ENCODE measurements at places on chromosomes 7 and 10.

DNA sequence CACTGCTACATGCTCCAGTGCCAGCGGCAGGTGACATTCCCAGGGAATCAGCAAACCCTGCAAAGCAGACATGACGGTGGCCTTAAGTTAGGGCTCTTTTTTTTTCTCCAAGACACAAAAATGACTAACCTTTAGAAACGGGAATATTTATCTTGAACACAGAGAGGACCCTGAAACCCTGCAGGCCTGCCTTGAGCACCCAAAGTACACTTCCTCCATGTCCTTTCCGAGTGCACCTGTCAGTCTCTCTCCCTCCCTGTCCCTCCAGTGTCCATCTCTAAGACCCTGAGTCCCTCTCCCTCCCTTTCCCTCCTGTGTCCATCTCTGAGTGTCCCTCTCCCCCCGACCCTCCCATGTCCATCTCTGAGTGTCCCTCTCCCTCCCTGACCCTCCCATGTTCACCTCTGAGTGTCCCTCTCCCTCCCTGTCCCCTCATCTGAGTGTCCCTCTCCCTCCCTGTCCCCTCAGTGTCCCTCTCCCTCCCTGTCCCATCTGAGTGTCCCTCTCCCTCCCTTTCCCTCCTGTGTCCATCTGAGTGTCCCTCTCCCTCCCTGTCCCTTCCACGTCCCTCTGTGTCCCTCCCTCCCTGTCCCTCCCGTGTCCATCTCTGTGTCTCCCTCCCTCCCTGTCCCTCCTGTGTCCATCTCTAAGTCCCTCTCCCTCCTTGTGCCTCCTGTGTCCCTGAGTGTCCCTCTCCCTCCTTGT lies 51.2 kb upstream of the CAMK2B start:
- no peak for DNase-seq

- DNase-seq = no peak
Observed at GRCh38 chr7:82631998-82632397, 188.4 kb upstream of the CACNA2D1 start.

DNA sequence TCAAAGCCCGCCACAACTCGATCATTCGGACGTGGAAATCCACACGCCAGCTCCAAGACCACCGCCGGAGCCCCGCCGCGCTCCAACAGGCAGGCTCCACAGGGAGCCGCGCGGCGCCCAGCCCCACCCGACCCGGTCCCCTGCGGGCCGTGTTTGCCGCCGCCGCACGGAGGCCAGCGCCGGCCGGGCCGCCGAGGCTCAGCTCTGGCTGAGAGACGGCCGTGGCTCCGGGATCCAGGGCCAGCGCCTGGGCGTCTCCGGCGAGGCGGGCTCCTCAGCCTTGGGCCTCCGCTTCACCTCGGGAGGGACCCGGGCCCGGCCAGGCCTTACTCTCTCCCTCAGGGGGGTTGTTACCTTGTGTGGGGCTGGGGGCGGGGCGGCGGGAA lies 333 bp downstream of the SMNDC1 start:
- no peak for DNase-seq

DNA sequence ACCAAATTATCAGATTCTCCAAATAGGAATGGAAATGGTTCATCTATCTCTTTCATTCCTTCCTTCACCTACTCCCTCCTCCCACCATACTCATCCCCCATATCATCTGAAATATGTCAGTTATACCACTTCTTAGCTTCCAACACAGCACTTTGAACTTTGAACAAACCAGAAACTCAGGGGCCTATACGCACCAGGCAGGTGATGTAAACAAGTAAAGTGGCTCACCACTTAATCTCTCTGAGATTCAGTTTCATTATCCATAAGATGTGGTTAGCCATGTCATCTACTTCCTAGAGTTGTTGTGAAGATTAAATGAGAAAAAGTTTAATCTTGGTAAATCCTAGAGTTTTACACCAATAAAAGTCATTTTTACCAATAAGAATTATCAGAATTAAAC lies 65.9 kb upstream of the LRRN3 start:
- no peak for DNase-seq

DNA sequence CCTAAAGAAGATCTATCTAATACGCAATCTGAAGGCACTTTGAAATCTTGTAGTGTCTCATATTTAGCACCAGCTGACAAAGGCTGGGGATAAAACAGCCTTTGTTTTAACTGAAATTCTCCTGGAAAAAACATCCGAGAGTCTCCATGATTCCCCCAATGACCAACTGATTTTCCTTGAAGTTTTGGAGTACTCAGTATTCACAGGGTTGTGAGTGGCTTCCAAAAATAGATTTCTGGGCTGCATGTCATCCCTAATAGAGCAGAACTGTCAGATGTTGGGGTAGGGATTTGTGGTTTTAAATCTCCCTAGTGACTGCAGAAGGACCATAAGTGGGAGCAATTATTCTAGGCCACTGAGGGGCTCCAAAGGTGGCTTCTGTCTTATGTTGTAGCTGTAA lies 206.4 kb downstream of the TAX1BP1 start:
- no peak for DNase-seq

GRCh38 chr7:76997381-76998284 lies 34.5 kb downstream of the SPDYE17 start:
- DNase-seq = no peak

DNA sequence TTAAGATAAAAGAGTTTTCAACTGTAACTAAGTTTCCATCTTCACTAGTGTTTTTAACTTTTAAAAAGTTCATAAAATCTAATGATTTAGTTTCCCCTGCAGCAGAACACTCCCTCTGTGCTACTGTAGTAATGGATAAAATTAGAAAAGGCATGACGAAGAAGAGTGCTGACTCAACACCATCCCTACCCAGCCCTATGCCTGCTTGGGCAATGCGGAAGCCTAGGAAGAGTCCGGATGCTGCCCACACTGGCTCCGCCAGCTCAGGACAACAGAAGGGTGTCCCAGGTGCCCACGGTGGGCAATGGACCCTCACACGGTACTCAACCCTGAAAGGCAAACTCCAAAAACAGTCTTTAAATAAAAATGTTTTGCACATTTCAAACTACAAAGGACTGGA lies 118.2 kb downstream of the LARP4B start:
- DNase-seq = no peak

GRCh38 chr7:36127075-36127740 lies 25.8 kb upstream of the EEPD1 start:
- no peak for DNase-seq

GRCh38 chr7:37377231-37377630 lies 71.4 kb downstream of the ELMO1 start:
- no peak for DNase-seq

DNA sequence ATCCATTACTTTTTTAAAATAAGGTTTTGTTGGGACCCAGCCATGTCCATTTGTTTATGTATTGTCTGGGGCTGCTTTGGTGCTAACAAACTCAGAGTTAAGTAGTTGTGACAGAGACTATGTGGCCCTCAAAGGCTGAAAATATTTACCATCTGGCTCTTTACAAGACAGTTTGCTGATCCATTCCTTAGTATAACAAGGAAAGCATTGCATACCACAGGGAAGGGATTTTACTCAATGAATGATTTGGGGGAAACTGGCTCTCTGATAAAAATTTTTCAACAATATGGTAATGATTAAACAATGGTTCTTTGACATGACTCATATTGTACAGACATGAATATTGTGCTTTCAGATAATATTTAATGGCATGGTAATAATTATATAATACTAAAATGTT lies 738.1 kb downstream of the KCNMA1 start:
- no peak for DNase-seq

GRCh38 chr10:72709041-72709440 lies 17.1 kb downstream of the MCU start:
- no peak for DNase-seq

DNA sequence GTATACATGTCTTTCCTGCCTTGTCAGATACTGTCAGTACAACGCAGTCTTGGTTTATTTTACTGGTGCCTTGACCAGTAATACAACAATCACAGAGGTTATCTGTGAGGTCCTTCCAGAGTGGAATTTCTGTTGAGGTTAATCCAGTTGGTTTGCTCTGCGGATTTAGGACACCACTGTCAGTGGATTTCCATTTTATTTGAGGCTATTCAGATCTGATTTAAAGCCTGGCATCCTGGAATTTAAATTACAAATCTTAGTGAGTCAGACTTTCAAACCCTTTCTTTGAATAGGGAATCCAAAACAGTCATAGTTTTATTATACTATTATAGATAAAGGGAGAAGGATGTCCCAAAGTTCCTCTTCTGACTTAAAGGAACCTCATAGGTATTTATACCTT lies 40.5 kb downstream of the ANLN start:
- no peak for DNase-seq

DNA sequence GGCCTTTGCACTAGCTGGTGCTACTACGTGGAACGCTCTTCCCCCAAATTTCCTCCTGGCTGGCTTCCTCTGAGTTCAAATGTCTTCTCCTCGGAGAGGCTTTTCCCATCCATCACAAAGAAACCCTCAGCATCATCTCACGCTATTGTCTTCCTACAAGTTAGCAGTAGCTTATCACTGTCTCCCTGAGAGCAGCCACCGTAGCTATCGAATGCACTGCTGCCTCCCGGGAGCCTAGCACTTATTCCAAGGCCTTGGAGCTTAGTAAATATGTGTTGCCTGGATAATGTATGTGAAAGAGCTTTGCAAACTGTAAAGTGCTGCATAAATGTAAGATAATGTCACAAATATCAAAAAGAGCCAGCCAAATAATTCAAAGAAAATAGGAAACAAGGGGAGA lies 124.4 kb downstream of the KCNMA1 start:
- no peak for DNase-seq

GRCh38 chr10:3764626-3765112 lies 20.3 kb downstream of the KLF6 start:
- no peak for DNase-seq

DNA sequence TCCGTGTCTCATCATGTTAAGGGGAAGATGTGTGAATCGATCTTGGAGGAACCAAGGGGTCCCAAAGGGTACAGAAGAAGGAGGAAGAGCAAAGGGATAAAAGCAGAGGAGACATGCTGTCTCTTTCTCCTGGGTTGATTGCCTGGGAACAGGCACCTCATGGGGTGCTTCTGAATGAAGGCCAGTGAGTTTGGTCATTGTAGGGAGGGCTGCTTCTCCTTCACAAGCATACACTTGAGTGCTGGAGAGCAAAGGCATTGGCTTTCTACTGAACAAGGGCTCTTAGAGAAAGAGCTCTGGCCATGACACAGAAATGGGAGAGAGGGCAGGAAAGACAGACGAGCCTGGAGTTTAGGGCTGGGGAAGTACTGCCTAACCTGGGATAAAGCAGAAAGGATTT lies 146.7 kb upstream of the NPY start:
- DNase-seq = no peak

DNA sequence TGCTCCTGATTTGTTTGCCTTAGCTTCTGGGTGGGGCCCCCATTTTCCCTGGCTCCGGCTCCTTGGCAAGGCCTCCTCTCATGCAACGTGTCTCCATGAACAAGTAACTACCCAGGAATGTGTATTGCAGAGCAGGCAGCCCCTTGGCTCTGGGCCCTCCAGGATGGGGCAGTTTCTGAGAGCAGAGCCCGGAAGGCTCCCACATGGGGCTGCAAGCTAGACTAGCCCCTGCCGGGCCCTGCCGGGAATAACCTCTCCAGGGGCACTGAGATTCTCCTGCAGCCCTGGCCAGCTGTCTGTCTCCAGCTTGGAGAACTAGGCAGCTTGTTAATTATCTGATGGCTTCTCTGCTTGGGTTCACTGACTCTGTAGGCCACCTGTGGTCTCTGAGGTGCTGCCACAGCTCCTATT lies 184.0 kb upstream of the INHBA start:
- DNase-seq = no peak

- DNase-seq = no peak
Observed at GRCh38 chr10:9081253-9081652, 1026.8 kb downstream of the GATA3 start.

GRCh38 chr7:29987811-29988317 lies 1.7 kb downstream of the SCRN1 start:
- DNase-seq = no peak

DNA sequence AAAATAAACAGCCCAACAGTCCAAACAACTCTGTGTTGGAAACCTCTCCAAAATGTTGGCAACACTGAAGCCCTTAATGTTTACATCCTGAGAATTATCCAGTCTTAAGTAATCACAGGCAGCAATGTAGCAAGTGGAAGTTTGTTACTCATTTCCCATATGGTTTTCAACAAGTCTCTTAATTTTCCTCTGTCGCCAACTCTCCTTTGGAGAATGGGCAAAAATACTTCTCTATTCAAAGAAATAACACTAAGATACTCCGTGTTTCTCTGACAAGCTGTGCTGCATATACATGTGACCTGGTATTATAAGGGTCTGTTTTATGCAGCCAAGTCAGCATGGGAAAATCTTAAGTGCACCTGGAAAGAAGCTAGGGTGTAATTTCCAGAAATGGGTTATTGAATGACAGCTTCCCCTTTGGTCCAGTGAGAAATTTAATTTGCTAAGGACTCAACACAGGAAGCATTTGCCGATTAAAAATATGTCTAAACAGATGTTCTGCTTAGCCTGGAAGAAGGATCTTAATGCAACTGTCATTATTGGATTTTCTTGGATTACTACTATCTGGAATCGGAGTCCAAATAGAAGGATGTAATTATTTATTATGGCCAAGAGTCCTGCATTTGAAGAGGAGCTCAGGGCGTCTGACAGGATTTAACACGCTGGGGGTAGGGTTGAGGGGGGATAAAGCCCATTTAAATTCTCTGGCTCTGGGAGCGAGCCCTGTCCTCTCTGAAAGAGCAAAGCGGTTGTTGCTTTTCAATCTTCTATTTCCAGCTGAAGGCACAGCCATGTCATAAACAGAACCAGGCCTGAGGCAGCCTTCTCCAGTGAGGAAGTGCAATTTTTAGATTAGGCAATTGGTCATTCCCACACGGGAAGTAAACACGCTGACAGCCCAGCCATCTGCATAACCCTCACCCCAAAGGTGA lies 73.1 kb downstream of the TLL2 start:
- no peak for DNase-seq

DNA sequence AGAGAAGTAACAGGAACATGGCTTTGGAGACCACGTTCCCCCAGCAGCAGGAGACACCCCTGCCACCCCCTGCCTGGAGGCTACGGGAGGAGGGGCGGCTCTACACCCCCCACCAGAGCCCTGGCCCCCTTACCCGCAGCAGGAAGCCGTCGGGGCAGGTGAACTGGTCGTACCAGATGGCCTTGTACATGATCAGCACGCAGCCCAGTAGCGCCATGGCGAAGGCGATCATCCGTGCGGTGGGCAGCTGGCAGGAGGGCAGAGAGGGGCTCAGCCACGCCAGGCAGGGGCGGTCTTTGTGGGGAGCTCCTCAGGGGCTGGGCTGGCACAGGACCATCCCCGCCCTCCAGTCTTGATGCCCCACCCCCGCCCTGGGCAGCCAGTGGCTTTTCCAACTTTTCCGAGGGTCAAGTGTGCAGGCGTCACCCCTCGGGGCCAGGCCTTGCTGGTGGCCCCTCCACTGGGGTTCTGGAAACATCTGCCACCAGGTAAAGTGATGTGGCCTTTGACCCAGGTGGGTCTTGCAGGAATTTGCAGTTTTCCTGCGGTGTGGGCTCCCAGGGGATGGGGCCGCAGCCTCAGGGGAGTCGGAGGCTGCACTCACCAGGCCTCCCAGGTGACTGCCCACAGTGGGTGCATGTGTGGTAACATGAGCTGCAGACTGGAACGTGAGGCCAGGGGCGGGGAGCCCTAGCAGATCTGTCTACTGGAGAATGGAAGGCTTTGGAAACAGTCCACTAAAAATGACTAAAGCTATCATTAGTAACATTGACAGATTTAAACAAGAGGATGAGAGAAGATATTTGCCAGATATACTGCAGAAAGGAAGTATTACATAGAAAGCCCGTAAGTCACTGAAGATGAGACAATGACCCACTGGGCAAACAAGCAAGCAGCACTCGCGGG lies 9.7 kb downstream of the CALY start:
- DNase-seq = no peak

GRCh38 chr7:114534953-114535352 lies 120.3 kb downstream of the FOXP2 start:
- DNase-seq = no peak

GRCh38 chr7:22671177-22671879 lies 55.7 kb upstream of the IL6 start:
- DNase-seq = no peak
